ENCODE measurements at places on chromosomes 2 and 18.

- no peak for DNase-seq
Observed at GRCh38 chr18:66141716-66142115, 390.9 kb downstream of the CDH7 start.

GRCh38 chr2:62343636-62344337 lies 147.9 kb downstream of the B3GNT2 start:
- DNase-seq, result no peak

DNA sequence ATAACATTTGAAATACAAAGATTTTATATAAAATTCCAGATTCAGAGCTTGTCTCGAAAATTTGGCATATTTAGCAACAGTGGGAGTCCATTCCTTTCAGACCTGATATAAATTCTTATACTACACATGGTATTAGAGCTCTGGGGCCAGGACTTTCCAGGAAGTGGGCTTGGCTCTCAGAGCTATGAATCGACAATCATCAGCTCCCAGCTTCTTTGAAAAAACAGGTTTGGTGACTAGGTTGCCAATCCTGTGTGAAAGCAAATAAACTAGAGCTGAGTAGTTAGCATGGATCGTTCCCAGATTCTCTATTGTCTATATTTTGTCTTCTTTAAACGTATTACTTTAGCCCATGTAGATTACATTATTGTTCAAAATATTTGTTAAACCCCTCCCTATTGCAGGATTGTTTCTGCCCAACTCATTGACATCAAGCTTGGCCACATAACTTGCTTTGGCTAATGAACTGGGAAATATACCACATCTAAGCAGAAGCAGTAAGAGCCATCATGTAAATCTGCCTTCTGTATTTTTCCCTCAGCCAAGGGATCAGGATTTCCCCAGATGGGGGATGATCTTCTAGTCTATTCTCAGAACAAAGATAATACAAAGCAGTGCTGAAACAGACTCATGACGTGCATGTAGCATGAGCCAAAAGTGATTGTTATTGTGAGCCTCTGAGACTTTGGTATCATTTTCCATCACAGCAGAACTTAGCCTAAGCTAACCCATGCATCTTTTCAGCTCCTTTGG lies 105.4 kb downstream of the KCNH7 start:
- DNase-seq, result no peak

- no peak for DNase-seq
Observed at GRCh38 chr2:221504905-221505304, 67.2 kb downstream of the EPHA4 start.

GRCh38 chr2:10954416-10954815 lies 42.7 kb downstream of the KCNF1 start:
- no peak for DNase-seq

GRCh38 chr2:182553483-182553882 lies 126.6 kb upstream of the PDE1A start:
- no peak for DNase-seq

GRCh38 chr18:63105636-63106316 lies 213.8 kb downstream of the BCL2 start:
- DNase-seq, result no peak

DNA sequence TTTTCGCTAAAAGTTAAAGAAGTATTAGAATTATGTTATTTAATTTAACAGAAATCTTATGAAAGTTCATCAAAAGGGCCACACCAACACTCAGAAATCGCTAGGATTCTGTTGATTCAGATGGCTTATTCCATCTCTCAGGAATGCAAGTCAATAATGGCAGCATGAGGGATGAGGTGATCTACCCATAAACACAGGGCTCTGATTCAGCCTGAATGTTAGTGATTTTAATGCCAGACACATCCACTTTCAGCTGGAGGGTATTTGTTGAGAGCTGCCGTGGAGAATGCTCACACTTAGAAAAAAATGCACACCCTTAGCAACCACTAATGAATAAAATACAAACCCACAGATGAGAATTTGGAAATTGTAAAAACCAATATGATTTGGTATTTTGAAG lies 173.3 kb upstream of the ERBB4 start:
- DNase-seq, result no peak

DNA sequence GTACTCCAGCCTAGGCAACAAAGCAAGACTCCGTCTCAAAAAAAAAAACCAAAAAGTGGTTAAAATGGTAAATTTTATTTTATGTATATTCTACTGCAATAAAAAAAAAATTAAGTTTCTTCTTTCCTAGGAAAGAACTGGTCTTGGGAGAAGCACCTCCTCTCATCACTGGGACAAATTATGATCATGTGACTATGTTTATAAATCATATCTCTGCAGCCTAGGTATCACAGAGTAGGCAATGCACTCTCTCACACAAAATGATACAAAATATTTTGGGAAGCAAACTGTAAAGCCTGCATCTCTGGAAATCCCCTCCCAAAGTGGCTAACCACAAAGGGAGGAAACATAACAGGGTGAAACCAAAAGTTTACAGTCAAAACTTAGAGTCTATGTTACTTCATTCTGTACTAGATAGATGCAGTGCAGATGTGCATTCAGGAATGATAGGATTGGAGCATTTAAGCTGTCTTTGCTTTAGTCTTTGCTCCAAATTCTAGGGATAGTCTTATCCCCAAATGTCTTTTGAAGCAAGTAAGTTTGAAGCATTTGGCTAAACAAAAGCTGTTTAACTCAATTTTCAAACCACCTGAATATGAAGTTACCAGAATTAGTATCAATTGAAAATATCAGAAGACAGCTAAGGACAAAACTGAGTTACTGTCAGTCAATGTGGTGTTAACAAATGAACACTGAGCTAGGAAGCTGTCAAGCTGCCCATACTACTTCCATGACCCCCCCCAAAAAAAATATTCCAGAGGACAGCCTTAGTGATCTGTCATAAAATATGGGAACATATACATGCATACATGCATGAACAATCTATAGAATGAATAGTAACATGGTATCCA lies 21.1 kb upstream of the MALT1 start:
- no peak for DNase-seq

DNA sequence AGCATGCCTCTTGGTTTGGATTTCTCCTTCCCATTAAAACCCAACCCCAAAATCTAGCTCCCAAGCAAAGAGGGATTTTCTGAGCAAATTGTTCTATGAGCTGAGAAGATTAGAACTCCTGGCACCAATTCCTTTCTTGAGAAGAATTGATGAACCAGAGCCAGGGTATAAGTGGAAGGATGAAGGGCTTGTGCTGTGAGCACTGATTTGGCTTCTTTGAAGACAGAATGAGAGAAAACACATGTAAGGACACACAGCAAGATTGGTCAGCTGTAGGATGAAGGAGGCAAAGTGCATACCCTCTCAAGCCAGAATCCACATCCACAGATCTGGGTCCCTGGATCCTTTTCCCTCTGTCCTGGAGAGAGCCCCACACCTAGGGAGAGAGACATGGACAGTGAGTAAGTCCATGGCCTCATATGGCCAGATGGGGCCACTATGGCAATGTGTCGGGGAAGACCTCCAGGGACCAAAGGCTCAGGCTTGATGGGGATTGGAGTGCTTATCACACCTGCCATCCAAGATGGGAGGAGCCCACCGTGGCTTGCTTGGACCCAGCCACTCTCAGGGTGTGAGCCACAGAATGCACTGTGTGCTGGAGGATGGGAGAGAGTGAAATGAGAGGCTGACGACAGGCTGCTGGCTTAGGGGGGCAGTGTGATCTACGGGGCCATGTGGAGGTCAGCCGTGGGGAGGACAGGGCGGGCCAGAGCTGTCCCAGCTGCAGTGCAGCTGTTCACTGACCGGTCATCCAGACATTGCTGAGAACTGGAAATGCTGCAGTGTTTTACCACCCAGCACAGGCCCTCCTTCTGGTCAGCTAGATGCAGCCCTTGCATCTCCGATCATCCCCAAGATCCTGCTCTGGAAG lies 339.8 kb downstream of the CYP26B1 start:
- DNase-seq, result no peak

GRCh38 chr2:603869-604268 lies 73.3 kb downstream of the TMEM18 start:
- DNase-seq, result no peak

GRCh38 chr2:26564121-26564644 lies 77.0 kb downstream of the CIB4 start:
- no peak for DNase-seq

DNA sequence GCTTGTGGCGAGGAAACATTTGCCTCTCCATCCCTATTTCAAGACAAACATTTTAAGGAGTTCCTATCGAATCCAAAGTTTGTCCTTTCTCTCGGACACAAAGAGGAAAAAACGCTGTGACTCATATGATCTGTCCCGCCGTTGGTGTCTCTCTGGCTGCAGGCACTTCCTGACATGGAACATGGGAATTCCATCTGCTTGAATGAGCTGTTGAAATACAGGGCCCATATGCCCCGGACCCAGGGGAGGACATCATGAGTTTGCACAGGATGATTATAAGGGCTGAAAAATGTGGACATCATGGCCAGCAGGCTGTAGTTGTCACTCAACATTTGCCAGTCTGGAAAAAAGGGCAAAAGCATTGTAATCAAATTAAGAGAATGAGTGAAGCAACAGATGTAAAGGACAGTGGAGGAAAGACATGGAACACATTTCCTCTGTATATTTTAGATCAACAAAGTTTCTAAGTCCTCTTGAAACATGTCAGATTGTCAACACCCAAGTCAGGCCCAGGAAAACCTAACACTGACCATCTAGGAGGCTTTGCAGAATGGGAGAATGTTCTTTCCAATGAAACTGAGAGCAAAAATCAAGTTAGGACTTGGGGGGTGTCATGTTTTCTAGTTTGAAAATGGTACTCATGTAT lies 103.2 kb upstream of the SMIM21 start:
- no peak for DNase-seq

GRCh38 chr2:156590085-156590739 lies 154.0 kb downstream of the GPD2 start:
- DNase-seq, result no peak

GRCh38 chr2:160322320-160322719 lies 122.2 kb upstream of the ITGB6 start:
- no peak for DNase-seq

DNA sequence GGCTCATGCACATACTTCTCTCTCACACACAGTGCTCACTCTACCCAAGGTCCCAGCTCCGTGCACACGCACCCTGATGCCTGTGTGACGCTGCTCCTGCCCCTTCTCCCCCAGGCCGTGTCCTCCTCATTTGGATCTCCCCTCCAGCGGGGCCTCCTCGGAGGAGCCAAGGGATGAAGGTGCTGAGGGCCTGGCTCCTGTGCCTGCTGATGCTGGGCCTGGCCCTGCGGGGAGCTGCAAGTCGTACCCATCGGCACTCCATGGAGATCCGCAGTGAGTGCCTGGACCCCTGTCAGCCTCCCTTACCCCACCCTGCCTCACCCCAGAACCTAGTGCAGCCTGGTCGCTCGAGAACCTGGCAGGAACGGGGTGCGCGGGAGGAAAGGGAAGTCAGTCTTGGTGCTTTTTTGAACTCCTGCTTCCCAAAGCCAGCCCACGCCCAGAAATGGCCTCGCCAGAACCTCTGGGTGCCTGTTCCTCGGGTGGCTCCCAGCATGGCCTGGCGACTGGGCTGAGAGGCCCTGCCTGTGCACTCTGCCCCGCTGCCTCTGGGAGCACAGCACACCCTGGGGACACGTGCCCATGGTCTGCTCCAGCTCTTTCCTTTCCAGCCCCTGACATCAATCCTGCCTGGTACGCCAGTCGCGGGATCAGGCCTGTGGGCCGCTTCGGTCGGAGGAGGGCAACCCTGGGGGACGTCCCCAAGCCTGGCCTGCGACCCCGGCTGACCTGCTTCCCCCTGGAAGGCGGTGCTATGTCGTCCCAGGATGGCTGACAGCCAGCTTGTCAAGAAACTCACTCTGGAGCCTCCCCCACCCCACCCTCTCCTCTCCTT lies at the start of gene PRLH:
Gene PRLH, plus strand, starts transcription at position 174 of the 835 bp plus-strand sequence. Its CDS starts 0 bp downstream, at position 174.
- DNase-seq, result no peak

DNA sequence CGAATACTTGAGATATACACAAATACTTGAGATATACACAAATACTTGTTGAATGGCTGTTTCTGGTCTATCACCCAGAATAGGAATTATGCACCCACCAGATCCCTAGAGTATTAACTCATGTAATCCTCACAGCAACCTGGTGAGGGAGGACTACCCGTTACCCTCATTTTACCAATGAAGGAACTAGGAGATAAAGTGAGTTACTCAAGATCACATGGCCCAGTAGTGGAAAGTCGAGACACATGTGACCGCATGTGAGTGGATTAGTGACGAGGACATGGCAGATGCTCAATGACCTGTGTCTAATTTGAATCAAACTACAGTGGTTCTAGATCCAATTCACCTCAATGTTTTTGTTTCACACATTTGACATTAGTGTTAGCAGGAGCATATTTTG lies 2.4 kb downstream of the MOGAT1 start:
- DNase-seq, result no peak

GRCh38 chr2:136376211-136376610 lies 258.3 kb upstream of the CXCR4 start:
- DNase-seq, result no peak

DNA sequence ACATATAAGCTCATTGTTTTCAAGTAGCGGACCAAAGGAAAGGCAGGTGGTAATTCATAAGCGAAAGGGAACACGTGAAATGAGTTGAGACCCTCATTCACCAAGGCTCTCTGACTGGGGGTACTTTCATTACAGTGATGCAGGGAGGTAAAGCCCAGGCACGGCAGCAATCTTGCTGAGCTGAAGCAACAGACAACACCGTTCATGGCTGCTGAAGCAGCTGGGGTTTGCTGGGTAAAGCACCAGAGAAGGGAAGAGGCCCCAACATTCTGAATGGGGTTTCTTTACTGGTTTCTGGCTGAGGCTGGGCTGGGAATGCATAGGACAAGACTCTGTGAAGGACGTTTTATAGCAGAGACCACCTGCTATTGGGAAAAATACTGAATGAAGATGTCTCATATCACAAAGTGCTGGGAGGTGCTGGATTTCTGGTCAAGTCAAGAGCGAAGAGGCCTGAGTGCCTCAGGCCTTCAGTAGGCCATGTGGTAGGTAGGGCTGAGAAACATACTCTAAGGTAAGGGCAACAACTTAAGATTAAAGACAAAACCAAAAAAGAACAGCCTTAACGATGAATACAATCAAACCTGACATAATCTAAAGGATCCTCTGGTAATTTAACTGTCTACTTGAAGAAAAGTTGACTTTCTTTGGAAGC lies 324.7 kb upstream of the PIK3C3 start:
- DNase-seq, result no peak

DNA sequence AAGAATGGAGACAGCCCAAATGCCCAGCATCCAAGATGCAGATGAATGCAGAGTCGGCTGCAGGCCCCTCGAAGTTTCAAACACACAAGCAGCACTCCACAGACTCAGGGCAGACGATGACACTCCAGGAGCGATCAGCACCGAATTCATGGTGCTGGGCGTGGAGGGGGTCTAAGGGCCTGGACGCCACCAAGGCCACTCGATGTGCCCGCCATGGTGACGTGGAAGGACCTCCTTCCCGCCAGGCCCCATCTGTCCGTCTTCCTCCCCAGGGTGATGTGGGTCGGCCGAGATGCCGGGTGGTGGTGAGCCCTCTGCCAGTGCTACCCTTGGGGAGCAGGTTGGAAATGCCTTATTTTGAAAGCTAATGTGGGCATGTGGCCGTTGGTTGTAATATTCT lies 9.4 kb downstream of the KIF1A start:
- no peak for DNase-seq
